ENCODE measurements at places on chromosomes 2 and 18.

DNA sequence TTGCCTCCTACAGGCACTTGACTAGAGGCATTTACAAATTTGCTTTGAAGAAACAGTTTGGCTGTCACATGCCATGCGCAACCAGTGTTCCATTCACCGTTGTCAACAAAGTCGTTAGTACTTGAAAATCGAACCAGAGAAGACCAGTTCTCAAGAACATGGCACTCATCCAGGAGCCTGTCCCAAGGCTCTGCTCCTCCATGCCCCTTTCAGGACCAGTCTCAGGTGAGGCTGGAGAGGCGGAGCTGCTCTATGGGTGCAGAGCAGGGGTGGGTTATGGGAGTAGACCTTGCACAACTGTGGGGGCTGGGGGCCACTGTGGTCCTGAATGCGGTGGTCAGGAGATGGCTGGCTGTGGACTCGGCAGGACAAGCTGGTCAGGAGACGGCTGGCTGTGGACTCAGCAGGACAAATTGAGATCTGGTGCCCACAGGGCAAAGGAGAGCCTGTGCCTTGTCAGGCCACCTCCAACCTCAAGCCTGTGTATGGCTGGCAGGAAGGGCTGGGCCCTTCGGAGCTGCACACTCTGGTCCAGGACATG lies 12.3 kb upstream of the ATP9B start:
- DNase-seq = no peak

DNA sequence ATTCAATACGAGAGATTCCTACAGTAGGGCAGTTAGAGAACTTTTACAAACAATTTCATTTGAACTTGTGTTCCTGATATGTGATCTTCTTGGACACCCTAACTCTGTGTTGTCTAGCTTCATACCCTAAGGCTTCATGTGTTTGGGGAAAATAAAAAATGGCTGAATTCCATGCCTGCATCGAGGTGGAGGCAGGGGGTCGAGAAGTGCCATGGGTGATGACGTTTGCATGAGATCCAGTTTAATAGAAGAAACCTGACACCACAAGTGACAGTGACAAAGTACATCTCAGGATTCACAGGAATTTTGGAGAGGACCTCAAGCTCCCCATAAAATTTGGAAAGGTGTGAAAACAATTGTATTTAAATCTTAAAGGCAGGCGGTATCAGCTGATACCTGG lies 169.2 kb upstream of the NABP1 start:
- no peak for DNase-seq

DNA sequence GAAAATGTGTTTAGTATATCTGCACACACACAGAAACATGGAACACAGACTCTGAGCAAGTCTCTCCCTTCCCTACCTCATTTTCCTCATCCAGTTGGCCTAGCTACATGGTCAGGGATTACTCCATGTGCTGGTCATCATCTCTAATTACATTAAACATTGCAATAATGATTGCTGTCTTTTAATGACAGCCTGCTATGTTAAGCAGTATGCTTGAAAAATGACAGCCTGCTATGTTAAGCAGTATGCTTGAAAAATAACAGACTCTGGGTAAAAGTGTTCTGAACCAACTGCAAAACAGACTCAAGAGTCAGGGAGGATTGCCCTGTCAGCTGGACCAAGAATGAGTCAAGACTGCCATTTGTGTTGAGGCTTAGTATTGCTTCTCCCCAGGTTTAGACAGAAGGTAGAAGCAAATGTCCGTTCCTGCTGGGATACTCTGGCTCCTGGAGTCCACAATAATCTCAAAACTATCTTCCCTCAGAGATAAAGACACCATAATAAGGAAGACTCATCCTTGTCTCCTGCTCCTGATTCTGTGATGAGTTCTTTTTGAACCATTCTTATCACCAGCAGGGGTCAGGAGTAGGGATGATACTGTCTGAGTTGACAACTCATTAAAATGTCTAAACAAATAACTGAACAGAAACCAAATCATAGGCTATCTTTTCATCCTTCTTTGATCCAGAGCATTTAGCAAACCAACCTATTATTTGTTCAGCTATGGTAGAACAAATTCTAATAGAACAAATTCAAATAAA lies 57.7 kb downstream of the CCDC93 start:
- DNase-seq = peak; percentile 12

DNA sequence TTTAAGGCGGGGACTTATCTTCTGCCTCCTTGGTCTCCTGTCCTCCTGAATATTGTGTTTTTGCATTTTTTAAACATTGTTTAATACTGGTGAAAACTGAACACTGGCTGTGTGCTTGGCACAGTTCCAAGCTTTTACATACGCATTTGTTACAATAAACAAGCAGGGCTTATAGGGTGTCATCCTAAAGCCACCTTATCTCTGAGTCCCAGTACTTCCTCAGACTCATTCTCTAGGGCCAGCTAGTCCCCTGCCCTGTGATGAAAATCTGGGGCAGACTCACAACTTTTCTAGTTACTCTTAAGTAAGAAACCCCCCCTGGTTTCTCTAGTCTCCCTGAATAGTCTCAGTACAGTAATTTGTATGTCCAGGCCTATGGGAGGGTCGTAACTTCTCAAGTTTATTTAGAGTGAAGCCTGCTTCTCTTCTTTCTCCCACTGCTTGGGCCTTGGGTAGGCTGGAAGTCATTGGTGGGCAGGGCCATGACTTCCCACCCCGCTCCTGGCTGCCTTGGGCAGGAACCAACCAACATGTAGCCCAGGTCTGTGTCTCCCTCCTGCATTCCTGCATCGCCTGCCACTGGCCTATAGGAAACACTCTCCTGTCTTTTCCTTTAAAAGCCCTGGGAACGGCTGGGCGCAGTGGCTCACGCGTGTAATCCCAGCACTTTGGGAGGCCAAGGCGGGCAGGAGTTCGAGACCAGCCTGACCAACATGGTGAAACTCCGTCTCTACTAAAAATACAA lies 7.7 kb upstream of the KCNE4 start:
- DNase-seq = no peak

GRCh38 chr18:13424363-13424762 lies 205.8 kb downstream of the LDLRAD4 start:
- no peak for DNase-seq

- DNase-seq = no peak
Observed at GRCh38 chr2:217937446-217937845, 65.3 kb downstream of the TNS1 start.

DNA sequence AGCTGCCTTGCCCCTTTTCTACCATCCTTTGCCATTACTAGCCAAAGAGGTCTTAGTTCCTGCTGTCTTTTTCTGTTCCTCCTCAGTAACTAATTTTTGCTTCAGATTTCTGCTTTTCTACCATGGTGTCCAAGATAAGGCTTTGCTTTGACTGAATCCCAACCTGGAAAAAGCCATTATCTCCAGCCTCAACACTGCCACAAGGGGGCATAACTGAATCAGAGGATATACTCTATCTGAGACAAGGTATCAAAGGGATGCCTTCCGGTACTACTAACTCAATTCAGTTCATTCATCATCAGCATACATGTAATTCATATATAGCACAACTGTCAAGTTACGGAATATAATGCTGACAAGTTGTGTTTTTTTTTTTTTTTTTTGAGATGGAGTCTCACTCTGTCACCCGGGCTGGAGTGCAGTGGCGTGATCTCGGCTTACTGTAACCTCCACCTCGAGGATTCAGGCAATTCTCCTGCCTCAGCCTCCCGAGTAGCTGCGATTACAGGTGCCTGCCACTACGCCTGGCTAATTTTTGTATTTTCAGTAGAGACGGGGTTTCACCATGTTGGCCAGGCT lies 11.4 kb downstream of the OSGEPL1 start:
- DNase-seq = peak; percentile 7

DNA sequence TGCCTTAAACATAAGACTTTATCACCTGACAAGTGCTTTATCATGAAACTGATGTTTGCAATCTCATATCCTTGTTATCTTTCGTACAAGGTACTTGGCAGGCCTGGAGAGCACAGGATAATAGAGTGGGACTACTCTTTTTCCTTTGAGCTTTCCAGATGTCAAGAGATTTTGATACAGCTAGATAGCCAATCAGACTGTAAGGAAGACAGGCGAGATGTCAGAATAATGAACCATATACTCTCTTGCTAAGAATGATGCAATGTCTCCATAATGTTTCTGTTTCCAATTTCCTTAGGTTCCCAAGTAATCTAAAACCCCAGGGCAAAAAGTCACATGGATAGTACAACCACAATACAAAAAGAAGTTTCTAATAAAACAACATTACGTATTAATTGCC lies 313.1 kb downstream of the PDE11A start:
- no peak for DNase-seq

- peak; percentile 60 for DNase-seq
Observed at GRCh38 chr18:61825386-61825785, 67.4 kb downstream of the RNF152 start.

GRCh38 chr2:223055140-223055539 lies 3.1 kb downstream of the KCNE4 start:
- no peak for DNase-seq

GRCh38 chr2:176240301-176240700 lies 28.9 kb upstream of the MTX2 start:
- DNase-seq = no peak

Data from foreskin fibroblast (primary cell).